Activated T-helper 1 cell treated with anti-CD3 and anti-CD28 coated beads, Interleukin-2, amount 50 U/mL, for 16 hours (primary cell): ENCODE measurements at places on chromosomes 5 and 9.

DNA sequence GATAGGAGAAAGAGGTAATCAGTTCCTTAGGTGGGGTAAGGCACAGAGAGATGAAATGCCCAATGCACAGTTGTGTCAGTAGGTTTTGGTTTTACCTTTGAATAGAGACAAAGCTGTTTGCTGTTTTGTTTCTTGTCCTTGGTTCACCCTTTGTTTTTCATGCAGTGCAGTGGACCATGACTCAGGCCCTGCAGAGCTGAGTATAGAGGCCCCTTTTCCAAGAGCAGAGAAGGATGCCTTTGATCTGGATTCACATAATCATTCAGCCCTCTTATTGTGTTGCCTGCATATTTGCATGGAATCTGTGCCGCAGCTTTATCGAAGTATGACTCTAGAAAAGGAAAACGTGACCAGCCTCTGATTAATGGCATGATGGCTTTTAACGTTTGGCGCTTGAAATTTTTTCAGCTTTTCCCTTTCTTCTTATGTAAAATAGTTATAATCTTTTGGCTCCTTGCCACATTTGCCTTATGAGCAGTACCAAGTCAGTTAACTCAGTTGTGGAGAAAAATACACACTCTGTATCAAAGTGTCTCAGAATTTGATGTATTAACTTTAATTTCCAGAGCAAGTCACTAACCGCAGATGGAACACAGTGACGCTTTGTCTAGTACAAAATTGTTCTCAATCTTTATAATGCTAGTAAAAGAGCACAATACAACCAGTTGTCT is 197.6 kb downstream of the KDM4C start:
- no peak for DNase-seq

DNA sequence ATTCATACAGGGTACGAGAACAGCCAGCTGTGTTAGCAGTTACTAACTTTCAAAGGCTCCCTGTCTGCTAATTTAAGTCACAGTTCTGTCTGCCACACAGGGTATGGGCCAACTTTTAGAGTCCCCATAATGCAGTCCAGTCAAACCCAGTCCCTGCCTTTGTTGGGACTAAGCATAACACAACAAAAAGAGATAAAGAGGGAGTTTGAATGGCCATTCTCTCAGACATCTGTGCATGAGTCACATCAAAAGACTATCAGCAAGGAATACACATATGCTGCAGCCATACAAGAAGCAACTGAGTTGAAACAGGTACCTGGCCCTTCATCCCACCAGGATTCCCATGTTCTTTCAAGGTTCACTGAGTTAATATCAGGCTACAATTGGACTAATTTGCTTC is 744.5 kb upstream of the C9orf72 start:
- DNase-seq, result no peak

GRCh38 chr5:68730979-68731654 is 362.7 kb upstream of the SLC30A5 start:
- DNase-seq, result no peak

DNA sequence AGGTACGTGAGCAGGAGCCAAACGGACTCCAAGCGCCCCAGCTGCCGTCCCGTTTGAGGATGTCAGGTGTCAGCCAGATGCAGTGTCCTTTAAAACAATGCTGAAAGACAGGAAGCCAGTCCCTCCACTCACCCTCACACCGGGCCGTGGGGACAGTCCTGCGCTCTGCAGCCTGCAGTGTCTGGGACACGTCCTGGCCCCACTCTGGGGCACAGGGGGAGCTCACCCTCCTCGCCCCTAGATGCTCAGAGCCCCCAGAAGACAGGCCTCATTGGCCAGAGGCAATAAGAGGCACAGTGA is 79.7 kb downstream of the ZNF354C start:
- no peak for DNase-seq

DNA sequence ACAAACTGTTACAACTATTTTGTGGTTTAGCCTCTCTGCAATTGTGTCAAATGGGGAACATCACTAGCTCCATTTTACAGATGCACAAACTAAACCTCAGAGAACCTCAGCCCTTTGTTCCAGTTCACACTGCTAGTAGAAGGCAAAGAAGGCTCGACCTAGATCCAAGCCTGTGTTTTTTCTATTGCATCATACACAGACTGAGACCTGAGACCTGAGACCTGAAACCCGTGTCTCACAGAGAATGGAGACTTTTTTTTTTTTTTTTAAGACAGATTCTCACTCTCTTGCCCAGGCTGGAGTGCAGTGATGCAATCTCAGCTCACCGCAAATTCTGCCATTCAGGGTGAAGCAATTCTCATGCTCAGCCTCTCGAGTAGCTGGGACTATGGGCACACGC is 120.8 kb downstream of the GALNT10 start:
- no peak for DNase-seq

DNA sequence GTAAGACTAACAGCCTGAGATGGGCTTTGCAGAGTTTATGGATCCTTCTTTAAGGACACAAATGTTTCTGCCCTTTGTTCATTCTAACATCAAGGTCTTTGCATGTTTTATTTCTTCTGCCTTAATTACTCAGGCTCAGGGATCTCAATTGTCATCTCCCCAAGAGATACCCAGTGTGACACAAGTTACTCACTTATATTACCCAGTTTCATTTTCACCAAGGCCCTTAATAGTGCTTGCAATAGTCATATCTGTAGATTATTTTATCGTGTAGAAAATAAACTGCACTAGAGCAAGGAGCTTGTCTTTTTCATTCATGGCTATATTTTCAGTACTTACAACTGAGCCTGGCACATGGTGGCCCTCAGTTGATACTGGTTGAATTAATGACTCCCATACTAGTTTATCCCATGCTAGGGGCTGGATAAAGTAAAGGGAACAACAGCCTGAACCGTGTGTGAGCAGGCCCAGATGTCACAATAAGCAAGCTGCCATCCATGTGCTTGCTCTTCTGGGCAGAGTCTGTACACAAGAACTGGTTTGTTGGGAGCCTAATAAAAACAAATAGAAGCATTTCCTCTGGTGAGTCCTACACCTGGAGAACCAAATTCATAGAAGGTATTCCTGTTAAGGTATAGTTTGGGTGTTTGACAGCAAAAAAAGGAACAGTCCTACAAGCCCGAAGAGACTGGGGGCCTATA is 112.5 kb upstream of the CD180 start:
- no peak for DNase-seq

DNA sequence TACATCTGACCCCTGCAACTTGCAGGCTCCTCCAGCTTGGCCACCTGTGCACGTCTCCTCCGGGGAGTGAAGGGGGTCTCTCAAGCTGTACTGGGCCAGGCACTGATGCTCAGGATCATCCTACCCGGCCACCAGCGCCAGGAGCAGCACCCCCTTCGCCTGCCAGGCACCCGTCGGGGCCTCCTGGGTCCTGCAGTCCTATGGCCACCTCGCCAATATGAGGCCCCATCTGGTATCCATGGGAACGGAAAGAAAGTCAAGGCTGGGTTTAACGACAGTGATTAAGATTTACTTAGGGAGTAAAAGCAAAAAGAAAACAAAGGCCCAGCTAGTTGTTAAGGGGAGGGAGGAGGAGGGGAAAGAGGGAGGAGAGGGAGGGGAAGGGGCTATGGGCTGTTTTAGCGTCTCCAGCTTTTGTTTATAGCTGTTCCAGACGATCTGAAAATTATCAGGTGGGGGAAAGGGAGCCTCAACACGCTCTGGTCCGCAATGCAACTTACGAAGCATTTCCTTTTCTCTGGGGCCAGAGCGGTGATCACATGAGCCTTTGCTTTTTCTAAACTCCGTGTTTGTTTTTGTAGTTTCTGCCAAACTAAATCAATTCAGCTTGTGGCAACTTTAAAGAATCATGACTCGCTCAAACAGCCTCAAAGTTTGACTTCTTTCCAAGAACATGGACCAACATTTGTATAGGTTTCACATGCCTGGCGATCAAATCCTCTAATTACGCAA is 132.4 kb downstream of the ROR2 start:
- no peak for DNase-seq
